ENCODE measurements at places on chromosomes 6 and 20. TPM values are rescaled to one million over a fixed set of nuclear protein-coding genes. Genes with fewer than 3 reads are reported as not detected.

- DNase-seq, result no peak
Observed at GRCh38 chr20:41124451-41125094, 12.8 kb upstream of the PLCG1 start.

- peak; percentile 86 for DNase-seq
Observed at GRCh38 chr6:126063512-126064146, 77.3 kb downstream of the TRMT11 start.

GRCh38 chr6:113359155-113360140 lies 497.7 kb upstream of the MARCKS start:
- peak; percentile 60 for DNase-seq

DNA sequence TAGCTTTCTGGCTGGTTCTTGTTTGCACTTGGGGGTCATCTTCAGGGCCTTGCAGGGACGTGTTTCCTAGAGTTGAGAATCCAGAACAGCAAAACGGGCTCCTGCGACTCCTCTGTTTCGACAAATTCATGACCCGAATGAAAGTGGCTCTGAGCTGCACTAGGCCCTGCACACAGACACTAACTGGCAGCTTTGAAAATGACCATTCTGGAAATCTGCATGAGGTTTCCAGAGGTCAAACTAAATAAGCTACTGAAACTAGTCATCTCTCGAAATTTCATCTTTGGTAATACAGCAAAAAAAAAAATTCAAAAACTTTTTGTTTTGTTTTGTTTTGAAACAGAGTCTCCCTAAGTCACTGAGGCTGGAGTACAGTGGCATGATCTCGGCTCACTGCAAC lies 15.5 kb upstream of the BMP7 start:
- no peak for DNase-seq

GRCh38 chr20:11778206-11778570 lies 139.5 kb upstream of the BTBD3 start:
- no peak for DNase-seq

DNA sequence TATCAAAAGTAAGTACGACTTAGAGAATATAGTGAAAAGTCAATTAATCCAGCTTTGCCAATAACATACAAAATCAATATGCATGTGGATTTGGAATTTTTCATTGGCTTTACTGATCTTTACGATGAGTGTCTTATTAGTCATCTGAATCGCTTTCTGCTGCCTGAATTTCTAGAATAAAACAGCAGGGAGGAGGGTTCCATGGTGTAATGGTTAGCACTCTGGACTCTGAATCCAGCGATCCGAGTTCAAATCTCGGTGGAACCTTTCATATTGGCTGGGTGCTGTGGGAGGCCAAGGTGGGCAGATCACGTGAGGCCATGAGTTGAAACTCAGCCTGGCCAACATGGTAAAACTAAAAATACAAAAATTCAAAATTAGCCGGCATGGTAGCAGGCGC lies 448.8 kb downstream of the RNF144B start:
- no peak for DNase-seq

DNA sequence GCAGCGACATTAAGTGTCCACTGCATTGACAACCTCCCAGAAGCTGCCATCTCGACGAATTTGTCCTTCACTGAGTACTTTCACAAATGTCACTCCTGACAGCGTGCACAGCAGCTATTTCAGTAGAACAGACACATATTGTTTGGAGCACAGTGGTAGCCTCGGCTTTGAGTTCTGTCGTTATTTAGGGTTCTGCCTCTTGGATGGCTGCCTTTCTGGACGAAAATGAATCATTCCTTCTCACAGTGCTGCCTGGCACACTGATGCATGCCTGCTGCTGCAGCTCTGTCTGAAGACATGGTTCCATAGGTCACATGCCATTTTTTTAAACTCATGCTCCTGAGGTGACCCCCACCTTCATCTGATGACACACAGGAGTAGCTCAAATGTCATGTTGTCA lies 477.0 kb downstream of the C6orf118 start:
- DNase-seq, result no peak

DNA sequence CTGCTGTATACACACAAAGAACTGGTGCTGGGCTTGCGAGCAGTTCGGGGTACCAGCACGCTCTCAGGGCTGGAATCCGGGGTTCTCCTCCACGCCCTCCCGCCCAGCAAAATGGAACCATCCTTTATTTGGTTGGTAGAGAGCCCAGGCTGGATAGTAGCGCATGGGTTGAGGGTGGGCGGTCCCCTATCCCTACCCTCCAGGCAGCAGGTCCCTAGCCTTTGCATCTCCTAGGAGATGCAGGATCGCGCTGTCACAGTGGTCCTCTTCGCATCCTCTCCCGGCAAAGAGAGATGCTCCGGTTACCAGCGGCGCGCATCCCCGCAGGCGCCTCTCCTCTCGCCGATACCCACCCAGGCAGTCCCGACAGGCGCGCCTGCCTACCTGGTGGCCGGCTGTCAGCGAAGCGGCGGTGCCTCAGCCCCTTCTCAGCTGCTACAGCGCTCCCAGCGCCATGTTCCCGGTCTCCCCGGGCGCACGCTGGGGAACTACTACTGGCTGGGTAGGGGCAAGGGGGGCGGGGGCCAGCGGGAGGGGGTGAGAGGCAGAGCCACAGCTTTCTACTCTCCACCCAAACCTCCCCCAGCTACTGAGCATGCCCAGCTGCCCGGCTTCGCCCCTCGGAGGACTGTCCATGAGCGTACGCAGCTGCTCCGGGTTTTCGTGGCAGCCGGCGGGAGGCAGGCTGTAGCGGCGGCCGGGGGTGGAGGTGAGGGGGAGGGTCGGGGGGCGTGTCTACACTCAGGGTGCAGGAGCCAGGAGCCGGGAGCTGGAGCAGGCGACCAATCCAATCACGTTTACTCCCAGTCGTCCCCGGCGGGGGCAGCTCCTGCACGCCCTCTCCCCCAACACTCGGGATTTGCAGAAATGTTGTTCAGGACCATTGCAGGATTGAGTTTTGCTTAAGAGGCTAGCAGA lies at the start of gene PAK5:
Gene PAK5 (minus strand): TSS at position 699 of the 918 bp plus-strand sequence. CDS start 194,748 bp downstream, outside the sequence.
- DNase-seq, result peak; percentile 94

GRCh38 chr20:30500829-30501440 lies 756.5 kb upstream of the DEFB115 start:
- DNase-seq, result no peak

- DNase-seq, result no peak
Observed at GRCh38 chr6:106141441-106142237, 55.5 kb downstream of the PRDM1 start.

- DNase-seq, result no peak
Observed at GRCh38 chr6:84770521-84770920, 6.1 kb upstream of the TBX18 start.

DNA sequence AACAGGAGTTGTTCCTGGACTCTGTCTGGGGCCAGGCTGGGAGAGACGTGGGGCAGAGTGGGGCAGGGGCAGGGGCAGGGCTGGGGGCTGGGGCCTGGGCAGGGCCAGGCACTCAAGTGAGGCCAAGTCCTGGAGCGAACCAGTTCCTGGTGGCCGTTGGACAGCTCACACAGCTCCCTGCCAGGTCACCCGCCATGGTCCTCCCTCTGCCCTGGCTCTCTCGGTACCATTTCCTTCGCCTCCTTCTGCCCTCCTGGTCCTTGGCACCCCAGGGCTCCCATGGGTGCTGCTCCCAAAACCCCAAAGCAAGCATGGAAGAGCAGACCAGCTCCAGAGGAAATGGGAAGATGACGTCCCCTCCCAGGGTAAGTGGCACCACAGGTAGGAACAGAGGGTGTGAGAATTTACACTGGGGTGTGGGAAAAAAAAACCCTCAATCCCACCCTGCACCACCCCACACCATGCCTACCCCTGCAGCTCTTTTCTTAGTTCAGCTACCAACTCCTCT lies at the start of gene MCCD1:
Gene MCCD1 (plus strand): TSS at position 142 of the 508 bp plus-strand sequence. CDS start 53 bp downstream, at position 195.
- DNase-seq, result peak; percentile 62

GRCh38 chr6:33160728-33161344 lies 31.4 kb downstream of the COL11A2 start:
- DNase-seq, result no peak

DNA sequence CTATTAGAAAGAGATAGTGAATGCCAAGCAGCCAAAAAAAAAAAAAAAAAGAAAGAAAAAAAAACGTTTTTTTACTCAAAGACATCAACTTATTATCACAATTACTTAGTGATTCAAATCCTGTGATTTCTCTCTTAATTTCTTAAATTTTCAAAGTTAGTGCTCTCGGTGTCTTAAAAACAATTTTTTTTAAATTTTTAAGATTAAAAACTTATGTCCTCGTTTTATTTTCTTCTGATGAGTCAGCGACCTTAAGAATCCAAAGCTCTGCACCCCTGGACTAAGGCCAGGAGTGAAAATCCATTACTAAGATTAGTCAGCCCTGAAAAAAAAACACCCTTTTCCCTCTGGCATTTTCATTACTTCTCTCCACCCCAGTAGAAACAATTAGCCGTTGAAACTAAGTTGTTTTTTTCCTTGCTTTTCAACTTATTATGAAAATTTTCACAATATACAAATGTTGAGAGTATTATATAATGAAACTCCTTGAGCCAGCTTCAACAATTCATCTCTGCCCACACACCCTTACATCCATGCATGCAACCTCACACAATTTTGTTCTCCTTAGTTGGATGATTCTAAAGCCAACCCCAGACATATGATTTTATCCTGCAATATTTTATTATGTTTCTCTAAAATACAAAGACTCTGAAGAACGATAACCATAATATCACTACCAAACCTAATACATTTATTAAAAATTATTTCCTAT lies 85.6 kb upstream of the CARMIL1 start:
- DNase-seq, result no peak

GRCh38 chr6:39309942-39310531 lies 4.2 kb downstream of the KCNK17 start:
- peak; percentile 82 for DNase-seq

DNA sequence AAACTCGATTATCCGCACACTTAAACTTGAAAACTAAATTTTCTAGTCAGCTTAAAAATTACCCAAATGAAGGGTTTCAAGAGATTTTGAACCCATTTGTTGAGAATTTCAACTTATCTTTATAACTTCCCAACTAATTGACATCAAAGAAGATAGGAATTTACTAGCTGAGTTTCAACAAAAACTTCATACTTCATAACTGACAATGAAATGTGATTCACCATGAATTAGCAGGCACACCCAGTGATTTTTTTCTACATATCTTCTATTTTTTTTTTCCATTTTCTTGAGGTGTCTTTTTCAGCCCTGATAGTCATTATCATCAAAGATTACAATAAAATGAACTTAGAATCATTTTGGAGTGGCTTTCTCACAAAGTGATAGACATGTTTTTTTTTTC lies 26.7 kb downstream of the TNFAIP3 start:
- DNase-seq, result no peak

DNA sequence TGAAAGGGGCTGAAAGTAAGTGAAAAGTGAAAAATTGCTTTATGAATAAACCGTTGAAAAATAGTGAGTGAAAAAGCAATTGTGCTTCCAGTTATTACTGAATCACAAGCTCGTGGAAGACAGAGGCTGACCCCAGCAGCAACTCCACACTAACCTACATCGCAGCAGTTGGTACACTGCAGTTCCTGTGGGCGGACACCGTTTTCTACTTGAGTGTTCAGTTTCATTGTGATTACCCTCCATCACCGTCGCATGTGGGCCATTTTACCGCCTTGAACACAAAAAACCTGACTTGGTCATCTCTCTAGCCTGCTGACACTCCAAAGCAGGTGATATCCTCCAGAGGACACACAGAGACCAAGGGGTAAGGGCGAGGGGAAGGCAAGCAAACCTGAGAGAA lies 28.4 kb downstream of the PRDM1 start:
- no peak for DNase-seq

DNA sequence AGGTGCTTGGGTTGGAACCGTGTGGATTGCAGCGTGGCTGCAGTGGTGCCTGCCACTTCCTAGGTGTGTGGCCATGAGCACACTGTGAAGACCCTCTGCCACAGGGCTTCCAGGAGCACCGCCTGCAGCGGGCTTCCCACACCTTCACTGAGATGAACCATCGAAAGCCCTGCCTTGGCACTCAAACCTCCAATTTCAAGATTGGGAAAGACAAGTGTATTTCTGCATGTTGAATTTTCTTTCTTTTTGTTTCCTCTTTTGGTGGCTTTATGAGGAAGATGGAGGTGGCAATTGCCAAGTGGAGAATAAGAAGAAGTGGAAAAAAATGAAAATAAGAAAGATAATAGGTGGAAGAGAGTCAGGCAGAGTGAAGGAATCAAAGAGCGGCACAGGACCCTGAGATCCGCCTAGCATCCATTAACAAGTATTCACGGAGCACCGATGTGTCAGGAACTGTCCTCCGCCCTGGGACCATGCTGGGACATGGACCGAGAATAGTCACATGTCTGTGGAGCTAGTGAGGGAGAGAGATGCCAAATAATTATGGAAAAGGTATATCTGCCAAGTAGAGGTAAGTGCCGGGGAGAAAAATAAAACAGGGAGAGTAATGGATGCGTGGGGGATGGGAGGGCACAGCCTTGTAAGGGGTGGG lies 159.9 kb downstream of the BCAS1 start:
- no peak for DNase-seq

GRCh38 chr6:114194362-114195026 lies 148.3 kb downstream of the HS3ST5 start:
- DNase-seq, result no peak

GRCh38 chr6:79842376-79843040 lies 104.8 kb downstream of the ELOVL4 start:
- no peak for DNase-seq

- no peak for DNase-seq
Observed at GRCh38 chr6:129046526-129046925, 163.6 kb downstream of the LAMA2 start.

DNA sequence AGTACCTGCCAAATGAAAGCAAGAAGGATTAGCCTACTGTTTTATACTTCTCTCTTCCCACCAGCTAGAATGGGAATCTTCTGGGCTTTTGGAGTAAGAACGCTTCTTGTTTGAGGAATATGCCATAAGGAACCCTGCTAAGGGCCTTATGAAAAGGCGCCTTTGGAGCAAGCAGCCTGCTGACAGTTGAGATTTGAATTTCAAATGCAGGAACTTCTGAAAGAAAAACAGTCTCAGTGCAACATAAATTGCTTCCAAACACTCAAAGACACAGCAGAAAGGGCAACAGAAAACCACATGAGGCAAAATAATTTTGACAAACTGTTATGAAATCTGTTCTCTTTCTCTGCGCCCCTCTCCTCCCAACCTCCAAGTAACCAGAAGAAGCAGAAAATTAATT lies 149.4 kb upstream of the B3GAT2 start:
- no peak for DNase-seq

PSORS1C1 gene
- total RNA-seq, result 3.6 TPM

ZBTB9 gene
- total RNA-seq, result 11.5 TPM

SRMS gene
- total RNA-seq, result 0.38 TPM

TREML2 gene
- total RNA-seq, result 0.41 TPM

TSHZ2 gene
- 15.5 TPM for total RNA-seq

MCHR2 gene
- not detected for total RNA-seq

ZBP1 gene
- 3.7 TPM for total RNA-seq

TOX2 gene
- 5.9 TPM for total RNA-seq

SIRPB2 gene
- 8.2 TPM for total RNA-seq

RHAG gene
- not detected for total RNA-seq

ARHGAP18 gene
- total RNA-seq, result 39.8 TPM

TNFRSF6B gene
- 64.5 TPM for total RNA-seq

ATP9A gene
- 40.2 TPM for total RNA-seq

PSORS1C2 gene
- total RNA-seq, result not detected

RBPJL gene
- not detected for total RNA-seq

MYO6 gene
- 114 TPM for total RNA-seq

HMGCLL1 gene
- total RNA-seq, result 0.94 TPM

TRIM10 gene
- 0.79 TPM for total RNA-seq

L3MBTL1 gene
- 16.2 TPM for total RNA-seq

ALDH8A1 gene
- total RNA-seq, result 11.2 TPM

CLVS2 gene
- total RNA-seq, result not detected

BMP7 gene
- total RNA-seq, result 1.6 TPM

LPIN3 gene
- total RNA-seq, result 31.6 TPM

ANKRD66 gene
- total RNA-seq, result not detected

ADAM33 gene
- 4.3 TPM for total RNA-seq

HTR1B gene
- 1.9 TPM for total RNA-seq
